ENCODE measurements at places on chromosomes 6 and 20. TPM values are rescaled to one million over a fixed set of nuclear protein-coding genes. Genes with fewer than 3 reads are reported as not detected.

Gene THBS2
- not detected for total RNA-seq

Gene OARD1
- 73.1 TPM for total RNA-seq

Gene ATP6V1G2
- 5.6 TPM for total RNA-seq

Gene BANF2
- total RNA-seq, result not detected

Gene EFCAB8
- 1.7 TPM for total RNA-seq

Gene ATP9A
- 1.3 TPM for total RNA-seq

Gene LRRC73
- 0.32 TPM for total RNA-seq

Gene SPTLC3
- 2.0 TPM for total RNA-seq

Gene CFAP61
- total RNA-seq, result not detected

Gene ENPP5
- total RNA-seq, result 0.43 TPM

Gene SRXN1
- 9.7 TPM for total RNA-seq

Gene PLCB4
- not detected for total RNA-seq

Gene HRH3
- total RNA-seq, result not detected

Gene ZSCAN23
- total RNA-seq, result 4.3 TPM

Gene LCA5
- total RNA-seq, result 0.23 TPM

Gene EEF1A2
- total RNA-seq, result 0.94 TPM

Gene SLC17A2
- total RNA-seq, result not detected

Gene OPRL1
- total RNA-seq, result 1.7 TPM

Gene HDGFL1
- total RNA-seq, result not detected

Gene TRIM40
- total RNA-seq, result not detected

Gene NCOA5
- total RNA-seq, result 19.2 TPM

Gene VSX1
- total RNA-seq, result 0.12 TPM

Gene UBE2C
- 197 TPM for total RNA-seq

Gene FRMD1
- total RNA-seq, result 0.09 TPM

Gene COL9A3
- total RNA-seq, result 0.46 TPM

Gene GRIK2
- not detected for total RNA-seq

Gene PTCRA
- total RNA-seq, result not detected

Gene ZBTB24
- 15.9 TPM for total RNA-seq

Gene NT5E
- 6.2 TPM for total RNA-seq

Gene CCM2L
- total RNA-seq, result not detected

Gene PRKN
- total RNA-seq, result 2.8 TPM

Gene MYB
- 91.4 TPM for total RNA-seq
